ENCODE measurements at places on chromosomes 2 and 18.
A peak's percentile ranks its signal among the peaks of the same experiment; 100 is the strongest.

GRCh38 chr2:72399879-72400278 is 252.2 kb upstream of the CYP26B1 start:
- DNase-seq, result no peak

- DNase-seq, result no peak
Observed at GRCh38 chr2:202950592-202950991, 38.5 kb downstream of the CARF start.

DNA sequence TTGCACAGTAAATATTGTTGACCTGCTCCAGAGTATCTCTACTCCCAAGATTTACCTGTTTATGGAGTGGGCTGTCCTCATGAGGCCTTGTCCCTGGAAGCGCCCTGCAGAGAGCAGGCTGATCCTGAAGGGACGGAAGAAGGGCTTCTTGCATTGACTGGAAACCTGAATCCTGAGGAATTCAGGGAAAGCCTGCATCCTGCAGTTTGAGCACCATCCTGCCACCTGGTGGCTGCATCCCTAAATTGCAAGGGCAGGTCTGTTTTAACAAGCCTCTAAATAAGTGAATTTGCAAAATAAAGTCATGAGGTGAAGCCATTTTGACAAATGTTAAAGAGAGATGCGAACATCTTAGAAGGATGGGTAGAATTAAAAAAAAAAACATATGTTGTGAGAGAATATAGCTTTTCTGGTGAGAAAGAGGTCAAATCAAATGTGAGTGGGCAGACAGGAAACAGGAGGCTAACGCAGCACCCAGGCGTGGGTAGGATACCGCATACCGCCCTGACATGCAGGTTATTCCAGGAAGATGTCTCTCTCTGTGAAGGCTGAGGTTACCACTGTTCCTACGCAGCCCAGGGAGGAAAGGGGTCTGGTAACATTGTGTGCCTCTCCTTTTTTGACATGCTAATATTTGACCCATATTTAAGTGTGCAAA is 754.9 kb downstream of the RNF144A start:
- DNase-seq, result peak; percentile 45

- no peak for DNase-seq
Observed at GRCh38 chr2:60521626-60522025, 31.8 kb downstream of the BCL11A start.

DNA sequence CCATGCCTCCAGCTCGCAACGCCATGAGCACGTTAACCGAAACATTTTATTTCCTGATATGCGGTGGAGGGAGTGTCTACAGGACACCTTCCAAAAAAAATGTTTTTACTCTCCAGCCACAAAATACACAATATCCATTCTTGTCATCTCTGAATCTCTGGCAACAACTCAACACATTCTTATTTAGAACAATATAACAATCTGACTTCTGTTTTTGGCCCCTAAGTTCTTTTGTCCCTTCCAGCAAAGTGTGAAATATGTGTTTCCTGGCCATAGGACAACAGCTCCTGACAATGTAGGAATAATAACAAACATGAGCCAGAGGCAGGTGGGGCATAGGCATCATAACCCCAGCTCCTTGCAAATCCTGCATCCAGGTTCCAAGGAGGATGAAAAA is 163.0 kb downstream of the DDX1 start:
- DNase-seq, result no peak

DNA sequence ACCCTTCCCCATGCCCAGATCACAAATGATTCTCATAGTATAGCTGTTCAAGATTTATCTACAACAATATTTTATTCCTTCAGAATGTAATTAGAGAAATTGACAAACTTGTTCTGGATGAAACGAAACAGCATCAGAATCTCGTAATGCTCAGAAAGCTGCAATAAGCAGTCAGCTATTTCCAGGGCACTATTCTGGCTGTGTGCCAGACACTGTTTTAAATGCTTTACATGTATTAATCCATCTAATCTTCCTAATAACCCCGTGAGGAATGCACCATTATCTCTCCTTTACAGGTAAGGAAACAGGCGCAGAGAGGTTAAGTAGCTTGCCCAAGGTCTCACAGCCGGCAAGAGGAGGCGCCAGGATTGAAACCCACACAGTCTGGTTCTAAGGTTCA is 10.1 kb upstream of the LYPD6B start:
- DNase-seq, result no peak

DNA sequence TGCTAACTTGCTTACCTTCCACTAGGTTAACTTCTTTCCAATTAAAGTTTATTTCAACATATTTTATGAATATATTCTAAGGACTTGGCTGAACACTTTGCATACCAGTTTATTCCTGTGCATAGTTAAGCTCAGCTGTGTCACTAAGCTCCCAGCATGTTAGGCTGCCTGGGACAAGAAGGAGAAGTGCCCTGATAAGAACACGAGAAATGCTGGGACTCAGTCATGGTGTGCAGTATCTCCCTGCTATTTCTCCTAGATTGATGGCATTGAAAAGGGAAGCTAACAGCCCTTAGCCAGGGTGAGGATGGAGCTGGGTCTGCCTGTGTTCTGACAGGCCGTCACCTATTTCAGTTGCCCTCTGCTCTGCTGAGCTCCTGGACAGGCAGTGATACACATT is 164.3 kb downstream of the TRABD2A start:
- no peak for DNase-seq

GRCh38 chr18:49837889-49838288 is 24.6 kb upstream of the ACAA2 start:
- DNase-seq, result no peak

GRCh38 chr2:42359965-42360483 is 993 bp downstream of the COX7A2L start:
- DNase-seq, result no peak
